IPS DF 6.9 (cell line): ENCODE measurements at places on chromosomes 7 and 10.

- H3K27ac ChIP-seq = no peak overlapping the region
- H3K36me3 ChIP-seq = no peaks in the 10 kb centered on the region
- no peak for DNase-seq
- no peaks in the 10 kb centered on the region for H3K27me3 ChIP-seq
- no peak overlapping the region for H3K4me3 ChIP-seq
These were observed 15.8 kb upstream of the GPR37 start for GRCh38 chr7:124781418-124781817.

- H3K4me1 ChIP-seq = no peaks in the 10 kb centered on the region
- H3K27me3 ChIP-seq = no peaks in the 10 kb centered on the region
- no peaks in the 10 kb centered on the region for H3K36me3 ChIP-seq
- no peak overlapping the region for H3K4me3 ChIP-seq
- DNase-seq = no peak
These were observed 36.7 kb downstream of the GNG11 start for GRCh38 chr7:93958216-93958615.

- H3K4me3 ChIP-seq = no peak overlapping the region
- no peak for DNase-seq
- H3K27me3 ChIP-seq = no peaks in the 10 kb centered on the region
- no peaks in the 10 kb centered on the region for H3K4me1 ChIP-seq
These were observed 77.0 kb downstream of the SLC25A13 start for GRCh38 chr7:96244992-96245292.

- no peak overlapping the region for H3K27ac ChIP-seq
- no peaks in the 10 kb centered on the region for H3K4me1 ChIP-seq
- no peak overlapping the region for H3K4me3 ChIP-seq
- no peaks in the 10 kb centered on the region for H3K27me3 ChIP-seq
- no peaks in the 10 kb centered on the region for H3K36me3 ChIP-seq
- no peak for DNase-seq
These were observed 119.0 kb upstream of the FEZF1 start for GRCh38 chr7:122423591-122423990.

- H3K36me3 ChIP-seq = no peaks in the 10 kb centered on the region
- no peak overlapping the region for H3K27ac ChIP-seq
- H3K27me3 ChIP-seq = no peaks in the 10 kb centered on the region
- no peak for DNase-seq
- H3K4me3 ChIP-seq = no peak overlapping the region
- no peaks in the 10 kb centered on the region for H3K4me1 ChIP-seq
These were observed 33.5 kb upstream of the ADAM12 start for GRCh38 chr10:126421756-126422256.

DNA sequence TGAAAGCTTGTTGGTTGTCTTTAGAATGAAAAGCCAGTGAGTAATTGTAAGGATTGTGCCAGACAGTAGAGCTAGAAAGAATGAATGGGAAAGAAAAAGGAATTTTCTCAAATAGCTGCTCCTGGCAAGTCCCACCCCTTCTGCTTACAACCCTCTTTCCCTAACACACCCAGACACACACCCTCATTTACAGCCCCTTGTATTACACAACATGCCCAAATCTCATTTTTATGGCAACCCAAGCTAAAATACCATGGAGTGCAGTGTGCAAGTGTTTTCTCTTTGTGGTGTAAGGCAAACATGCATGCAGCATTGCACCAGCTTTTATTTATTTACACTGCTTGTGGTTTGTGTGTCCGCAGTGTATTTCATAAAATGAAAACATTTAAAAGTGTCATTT, 1.5 kb downstream of the PRKAR2B start:
- no peaks in the 10 kb centered on the region for H3K36me3 ChIP-seq
- no peak overlapping the region for H3K27ac ChIP-seq
- H3K27me3 ChIP-seq = no peaks in the 10 kb centered on the region
- peaks cover 1% of the 10 kb centered on the region; the same call in 1 of the 2 replicates for H3K4me1 ChIP-seq
- H3K4me3 ChIP-seq = no peak overlapping the region; the same call in 1 of the 2 replicates
- no peak for DNase-seq

GRCh38 chr10:127184582-127184981, 11.8 kb downstream of the INSYN2A start:
- H3K4me1 ChIP-seq = no peaks in the 10 kb centered on the region
- no peak overlapping the region for H3K27ac ChIP-seq
- no peaks in the 10 kb centered on the region for H3K27me3 ChIP-seq
- DNase-seq = no peak

- no peak overlapping the region for H3K4me3 ChIP-seq
- H3K27me3 ChIP-seq = no peaks in the 10 kb centered on the region
- no peaks in the 10 kb centered on the region for H3K4me1 ChIP-seq
These were observed 370.8 kb downstream of the EXOC4 start for GRCh38 chr7:133623721-133624120.

DNA sequence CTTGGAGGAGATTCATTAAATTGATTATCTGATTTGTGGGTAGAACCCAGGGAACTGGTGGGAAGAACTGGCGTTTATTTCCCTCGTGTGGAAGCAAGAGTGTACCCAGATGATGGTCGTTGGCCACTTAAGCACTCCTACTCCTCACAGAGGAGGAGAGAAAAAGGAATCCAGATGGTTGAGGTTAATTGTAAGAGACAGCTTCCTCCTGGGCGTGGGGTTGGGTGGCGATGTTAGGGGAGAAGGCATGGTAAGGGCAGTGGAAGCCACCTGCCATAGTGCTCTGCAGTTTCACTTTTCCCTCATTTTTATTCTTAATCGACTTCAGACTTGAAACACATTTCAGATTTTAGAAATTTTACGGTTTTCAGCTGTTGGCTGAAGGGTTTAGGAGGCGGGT, 104.1 kb downstream of the DOCK1 start:
- no peak overlapping the region for H3K27ac ChIP-seq
- no peaks in the 10 kb centered on the region; the same call in 1 of the 2 replicates for H3K36me3 ChIP-seq
- H3K4me1 ChIP-seq = no peaks in the 10 kb centered on the region
- H3K27me3 ChIP-seq = no peaks in the 10 kb centered on the region
- no peak overlapping the region for H3K4me3 ChIP-seq

DNA sequence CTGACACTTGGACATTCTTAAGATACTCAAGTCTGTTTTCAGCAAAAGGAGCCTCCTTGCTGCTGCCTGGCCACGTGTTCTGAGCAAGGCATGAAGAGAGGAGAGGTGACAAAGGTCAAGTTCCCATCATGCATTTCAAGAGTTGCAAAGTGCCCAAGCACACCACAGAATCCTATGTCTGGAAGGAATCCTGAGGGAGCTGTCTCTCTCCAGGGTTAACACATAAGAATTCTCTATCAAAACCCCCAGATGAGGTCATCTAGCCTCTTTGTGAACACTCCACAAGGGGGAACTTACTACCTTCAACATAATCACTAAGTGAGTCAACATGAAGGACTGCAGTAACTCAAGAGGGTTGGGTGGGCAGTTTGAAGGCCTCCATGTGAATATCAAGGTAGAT, 155.5 kb downstream of the RNF216 start:
- H3K4me3 ChIP-seq = no peak overlapping the region
- no peaks in the 10 kb centered on the region for H3K27me3 ChIP-seq
- H3K36me3 ChIP-seq = peaks cover 7% of the 10 kb centered on the region; the same call in 1 of the 2 replicates
- no peak for DNase-seq

GRCh38 chr10:122241836-122242235, 29.3 kb upstream of the BTBD16 start:
- no peak overlapping the region for H3K4me3 ChIP-seq
- DNase-seq = no peak
- H3K4me1 ChIP-seq = no peaks in the 10 kb centered on the region
- H3K36me3 ChIP-seq = peaks cover 6% of the 10 kb centered on the region
- H3K27me3 ChIP-seq = no peaks in the 10 kb centered on the region

DNA sequence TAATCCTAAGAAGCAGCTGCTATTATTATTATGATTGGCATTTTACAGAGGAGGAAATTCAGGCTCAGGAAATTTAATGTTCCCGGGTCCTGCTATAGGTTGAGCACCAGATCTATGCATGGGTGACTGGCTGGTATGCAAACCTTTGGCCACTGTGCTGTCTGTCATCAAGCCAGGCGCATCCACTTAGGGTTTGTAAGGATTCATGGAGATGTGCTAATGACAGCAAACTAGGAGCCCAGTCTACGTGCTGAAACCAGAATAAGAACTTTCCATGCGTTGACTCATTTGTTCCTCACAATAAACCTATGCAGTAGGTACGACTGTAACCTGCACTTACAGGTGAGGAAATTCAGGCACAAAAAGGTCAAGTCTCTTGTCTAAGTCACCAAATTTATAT, 64.5 kb upstream of the ZMIZ1 start:
- no peak overlapping the region for H3K4me3 ChIP-seq
- H3K36me3 ChIP-seq = no peaks in the 10 kb centered on the region
- H3K27me3 ChIP-seq = no peaks in the 10 kb centered on the region
- no peak for DNase-seq
- H3K4me1 ChIP-seq = no peaks in the 10 kb centered on the region
- no peak overlapping the region for H3K27ac ChIP-seq

- H3K27ac ChIP-seq = no peak overlapping the region
- no peak overlapping the region for H3K4me3 ChIP-seq
- H3K27me3 ChIP-seq = no peaks in the 10 kb centered on the region
- H3K4me1 ChIP-seq = peaks cover 1% of the 10 kb centered on the region; the same call in 1 of the 2 replicates
These were observed 302.1 kb downstream of the ABCA13 start for GRCh38 chr7:48473205-48473865.

- H3K27ac ChIP-seq = no peak overlapping the region
- H3K36me3 ChIP-seq = no peaks in the 10 kb centered on the region
- DNase-seq = no peak
- H3K27me3 ChIP-seq = no peaks in the 10 kb centered on the region
- H3K4me1 ChIP-seq = no peaks in the 10 kb centered on the region
These were observed 199.9 kb downstream of the EVX1 start for GRCh38 chr7:27442455-27442854.

DNA sequence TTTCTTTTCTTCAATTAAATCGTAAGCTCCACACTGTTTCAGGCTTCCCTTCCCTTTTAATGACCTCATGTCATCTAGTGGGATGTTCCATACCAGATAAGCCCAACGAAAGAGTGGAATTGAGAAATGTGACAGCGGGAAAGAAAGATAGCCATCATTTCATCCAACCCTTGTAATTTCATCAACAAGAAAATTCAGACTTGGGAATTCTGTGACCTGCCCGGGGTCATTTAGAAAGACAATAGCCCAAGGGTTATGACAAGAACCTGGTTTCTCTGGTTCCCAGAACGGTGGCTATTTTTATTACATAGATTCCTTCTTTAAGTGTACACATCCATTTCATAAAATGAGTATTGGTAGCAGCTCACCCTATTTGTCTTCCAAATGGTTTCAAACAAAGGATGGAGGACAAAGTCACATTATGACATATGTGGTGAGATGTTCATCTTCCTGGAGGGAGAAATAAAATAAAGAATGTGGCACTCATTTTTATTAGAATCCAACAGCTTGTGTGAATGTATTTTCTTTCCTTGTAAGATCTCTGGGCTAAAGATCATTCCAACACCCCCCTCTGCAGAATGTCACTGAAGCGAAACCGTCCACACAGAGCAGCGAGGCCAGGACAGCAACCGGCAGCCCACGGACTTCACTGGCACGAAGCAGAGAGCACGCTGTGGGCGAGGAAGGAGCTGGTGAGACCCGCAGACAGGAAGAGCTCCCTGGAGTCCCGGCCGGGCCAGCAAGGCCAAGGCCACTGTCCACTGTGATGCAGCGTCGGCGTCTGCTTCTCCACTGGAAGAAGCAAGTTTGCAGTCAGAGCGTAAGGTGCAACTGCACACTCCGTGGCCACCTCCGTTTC, 199.9 kb downstream of the KLF6 start:
- no peak overlapping the region for H3K4me3 ChIP-seq
- H3K27me3 ChIP-seq = no peaks in the 10 kb centered on the region
- 0 out of 2 replicates have a peak, but pooled peaks cover 1% of the 10 kb centered on the region for H3K4me1 ChIP-seq
- H3K27ac ChIP-seq = no peak overlapping the region

DNA sequence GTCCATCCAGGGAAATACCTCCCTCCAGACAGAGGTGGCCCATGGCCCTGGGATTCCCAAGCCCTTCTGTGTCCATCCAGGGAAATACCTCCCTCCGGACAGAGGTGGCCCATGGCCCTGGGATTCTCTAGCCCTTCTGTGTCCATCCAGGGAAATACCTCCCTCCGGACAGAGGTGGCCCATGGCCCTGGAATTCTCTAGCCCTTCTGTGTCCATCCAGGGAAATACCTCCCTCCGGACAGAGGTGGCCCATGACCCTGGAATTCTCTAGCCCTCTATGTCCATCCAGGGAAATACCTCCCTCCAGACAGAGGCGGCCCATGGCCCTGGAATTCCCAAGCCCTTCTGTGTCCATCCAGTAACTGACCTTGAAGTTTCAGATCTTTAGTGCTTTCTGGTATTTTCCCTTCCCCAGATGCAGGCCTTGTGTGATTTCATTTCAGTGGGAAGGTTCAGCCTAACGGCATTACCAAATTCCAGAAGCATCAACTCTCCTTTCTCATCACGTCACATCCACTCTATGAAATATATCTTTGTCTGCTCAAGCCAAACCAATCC, 28.8 kb upstream of the DIP2C start:
- no peak overlapping the region for H3K27ac ChIP-seq
- no peaks in the 10 kb centered on the region for H3K27me3 ChIP-seq
- no peak overlapping the region for H3K4me3 ChIP-seq
- no peak for DNase-seq
- H3K4me1 ChIP-seq = no peaks in the 10 kb centered on the region

DNA sequence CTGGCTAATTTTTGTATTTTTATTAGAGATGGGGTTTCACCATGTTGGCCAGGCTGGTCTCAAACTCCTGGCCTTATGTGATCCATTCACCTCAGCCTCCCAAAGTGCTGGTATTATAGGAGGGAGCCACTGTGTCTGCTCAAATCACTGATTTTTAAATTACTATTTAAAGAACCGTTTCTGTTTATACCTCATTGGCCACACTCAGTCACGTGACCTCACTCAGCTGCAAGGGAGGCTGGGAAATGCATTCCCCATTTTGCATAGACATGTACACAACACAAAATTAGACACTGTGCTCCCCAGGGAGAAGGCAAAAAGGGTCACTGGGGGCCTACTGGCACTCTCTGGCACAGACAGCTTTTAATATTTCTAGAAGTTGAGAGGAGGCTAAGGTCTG, 13.6 kb upstream of the CALU start:
- no peak overlapping the region for H3K27ac ChIP-seq
- H3K36me3 ChIP-seq = no peaks in the 10 kb centered on the region
- no peaks in the 10 kb centered on the region for H3K27me3 ChIP-seq
- no peaks in the 10 kb centered on the region for H3K4me1 ChIP-seq
- no peak overlapping the region for H3K4me3 ChIP-seq

GRCh38 chr10:131249238-131249954, 62.1 kb downstream of the TCERG1L start:
- no peaks in the 10 kb centered on the region for H3K36me3 ChIP-seq
- no peaks in the 10 kb centered on the region for H3K4me1 ChIP-seq
- DNase-seq = no peak
- H3K27ac ChIP-seq = no peak overlapping the region

GRCh38 chr7:2510909-2511768, 8.4 kb upstream of the LFNG start:
- H3K4me3 ChIP-seq = no peak overlapping the region
- no peaks in the 10 kb centered on the region for H3K27me3 ChIP-seq
- no peak overlapping the region for H3K27ac ChIP-seq
- no peaks in the 10 kb centered on the region; the same call in 1 of the 2 replicates for H3K36me3 ChIP-seq
